ENCODE measurements at places on chromosomes 2 and 18.
A peak's percentile ranks its signal among the peaks of the same experiment; 100 is the strongest.

- no peak for DNase-seq
These were observed 61.2 kb downstream of the MOGAT1 start for GRCh38 chr2:222732489-222733178.

- no peak for DNase-seq
These were observed 34.5 kb upstream of the STPG4 start for GRCh38 chr2:47189635-47190034.

GRCh38 chr2:176709149-176709951 lies 440.1 kb downstream of the MTX2 start:
- no peak for DNase-seq

GRCh38 chr18:41444943-41445342 lies 510.1 kb upstream of the PIK3C3 start:
- DNase-seq: no peak

- DNase-seq: peak; percentile 16
These were observed 14.6 kb upstream of the AFG3L2 start for GRCh38 chr18:12391487-12392165.

DNA sequence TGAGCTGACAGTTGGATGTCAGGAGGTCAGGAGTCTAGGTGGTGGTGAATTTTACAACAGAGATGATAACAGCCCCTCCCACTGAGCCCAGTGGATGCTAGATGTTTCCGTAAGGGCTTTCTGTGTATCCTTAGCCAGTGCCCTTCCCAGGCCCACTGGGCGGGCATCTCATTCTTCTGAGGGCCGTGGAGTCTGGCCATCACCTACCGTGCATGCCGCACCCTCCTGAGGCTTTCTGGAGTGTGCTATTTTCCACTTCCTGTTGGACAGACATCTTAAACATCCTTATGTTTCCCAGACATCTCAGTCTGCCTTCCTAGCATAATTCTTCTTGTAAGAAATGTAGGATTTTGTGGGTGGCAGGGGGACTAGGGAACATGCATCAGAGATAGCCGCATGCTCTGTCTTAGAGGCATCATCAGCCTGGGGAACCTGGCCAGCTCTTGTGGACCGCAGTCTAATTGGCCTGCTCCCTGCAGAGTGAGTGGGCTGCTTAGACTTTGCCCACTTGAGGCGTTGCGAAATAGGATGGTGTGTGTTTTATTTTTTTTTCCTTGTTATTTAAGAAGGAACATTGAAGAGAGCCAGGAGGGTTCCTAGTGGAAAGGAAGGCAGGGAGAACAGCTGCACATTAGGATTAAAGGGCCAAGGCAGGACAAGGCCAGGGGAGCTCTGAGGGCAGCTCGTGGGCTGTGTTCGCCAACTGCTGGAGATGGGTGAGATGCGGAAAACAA lies 135.8 kb downstream of the SH3RF3 start:
- DNase-seq: no peak

All from activated CD4-positive, CD25-positive, alpha-beta regulatory T cell (primary cell).